ENCODE measurements at places on chromosomes 12 and 14. TPM values are rescaled to one million over a fixed set of nuclear protein-coding genes. Genes with fewer than 3 reads are reported as not detected.

- no peaks in the 10 kb centered on the region for H3K4me1 ChIP-seq
- H3K4me3 ChIP-seq, result no peak overlapping the region
- no peaks in the 10 kb centered on the region for H3K27me3 ChIP-seq
- H3K36me3 ChIP-seq, result no peaks in the 10 kb centered on the region
Observed at GRCh38 chr12:16324772-16325171, 22.7 kb upstream of the MGST1 start.

- no peak overlapping the region for H3K27ac ChIP-seq
- H3K4me1 ChIP-seq, result peaks cover 5% of the 10 kb centered on the region
- DNase-seq, result no peak
Observed at GRCh38 chr12:58487678-58488161, 432.6 kb downstream of the LRIG3 start.

GRCh38 chr14:104593710-104594136, 10.8 kb downstream of the TMEM179 start:
- no peaks in the 10 kb centered on the region for H3K27me3 ChIP-seq
- no peaks in the 10 kb centered on the region for H3K36me3 ChIP-seq
- DNase-seq, result no peak
- peaks cover 6% of the 10 kb centered on the region for H3K4me1 ChIP-seq
- H3K27ac ChIP-seq, result no peak overlapping the region

CAPZA3 gene
- not detected for total RNA-seq

CMKLR1 gene
- not detected for total RNA-seq

DNA sequence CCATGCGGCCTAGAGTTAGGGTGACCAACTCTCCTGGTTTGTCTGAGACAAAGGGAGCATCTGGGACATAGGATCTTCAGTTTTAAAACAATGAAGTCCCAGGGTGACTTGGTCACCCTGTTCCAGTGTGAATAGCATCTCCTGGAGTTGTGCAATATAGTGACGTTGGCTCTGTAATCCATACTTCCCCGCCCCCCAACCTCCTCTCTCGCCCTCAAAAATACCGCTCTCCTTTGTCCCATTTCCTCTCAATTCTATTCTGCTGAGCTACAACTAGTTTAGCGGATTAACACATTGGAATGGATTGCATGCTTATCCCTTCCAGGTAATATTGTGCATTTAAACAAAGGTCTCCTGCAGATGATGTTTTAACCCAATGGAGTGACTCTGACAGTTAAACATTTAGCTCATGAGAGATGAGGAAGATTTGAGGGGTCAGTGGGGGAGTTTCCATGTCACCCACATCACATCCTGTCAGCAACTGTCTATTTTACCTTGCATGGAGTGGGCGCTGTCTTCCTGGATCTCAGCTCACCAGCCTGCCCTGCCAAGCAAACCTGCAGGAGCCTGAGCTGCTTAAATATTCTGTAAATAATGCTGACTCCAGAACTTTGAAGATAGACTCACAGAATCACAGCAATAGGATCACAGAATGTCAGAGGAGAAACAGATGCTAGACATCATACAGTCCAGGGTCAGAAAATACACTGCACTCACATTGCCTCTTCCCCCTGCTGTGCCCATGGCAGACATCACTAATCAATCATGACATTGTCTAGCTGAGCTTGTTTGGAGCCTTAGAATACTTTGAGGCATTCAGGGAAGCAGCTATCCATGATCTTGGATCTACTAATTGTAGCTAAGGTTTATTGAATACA, 43.0 kb downstream of the MAP1LC3B2 start:
- no peaks in the 10 kb centered on the region for H3K36me3 ChIP-seq
- H3K27me3 ChIP-seq, result no peaks in the 10 kb centered on the region
- no peaks in the 10 kb centered on the region for H3K4me1 ChIP-seq

GRCh38 chr12:108679106-108679681, 45.5 kb upstream of the SELPLG start:
- no peaks in the 10 kb centered on the region for H3K36me3 ChIP-seq
- no peak overlapping the region for H3K4me3 ChIP-seq
- no peaks in the 10 kb centered on the region for H3K27me3 ChIP-seq
- no peak overlapping the region for H3K27ac ChIP-seq

- no peak for DNase-seq
- no peaks in the 10 kb centered on the region for H3K27me3 ChIP-seq
- H3K4me1 ChIP-seq, result no peaks in the 10 kb centered on the region
- H3K36me3 ChIP-seq, result no peaks in the 10 kb centered on the region
- H3K27ac ChIP-seq, result no peak overlapping the region
Observed at GRCh38 chr12:124411953-124412645, 117.2 kb downstream of the RFLNA start.

FAM181A gene
- total RNA-seq, result not detected

DNA sequence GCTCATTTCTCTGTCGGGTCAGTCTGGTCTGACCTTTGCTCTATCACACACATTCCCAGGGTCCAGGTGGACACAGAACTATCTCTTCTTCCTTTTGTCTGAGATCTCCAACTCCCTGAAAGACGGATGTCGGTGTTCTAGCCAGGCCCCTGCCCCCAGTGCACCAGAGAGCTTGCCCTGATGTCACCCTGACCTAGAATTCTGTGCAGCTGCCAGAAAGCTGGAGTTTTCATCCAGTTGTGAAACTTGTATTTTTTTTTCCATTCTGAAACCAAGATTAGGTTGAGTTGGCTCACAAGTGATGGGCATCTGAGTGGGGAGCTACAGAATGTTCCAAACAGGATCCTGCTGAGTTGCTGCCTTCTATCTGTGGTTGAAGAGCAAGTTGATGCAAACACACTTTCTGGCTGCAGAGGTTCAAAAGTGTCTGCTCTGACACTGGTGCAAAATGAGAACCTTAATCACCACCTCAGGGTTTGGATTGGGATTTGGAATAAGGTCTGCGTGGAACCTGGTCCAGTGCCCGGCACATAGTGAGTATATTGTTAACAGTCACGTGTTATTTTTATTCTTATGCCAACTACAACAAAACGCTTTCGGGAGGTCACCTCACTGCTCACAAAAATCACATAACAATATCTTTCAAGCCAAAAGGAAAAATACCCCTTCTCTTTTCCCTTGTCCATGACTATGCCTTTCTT, 211.5 kb downstream of the SLC15A4 start:
- no peaks in the 10 kb centered on the region for H3K36me3 ChIP-seq
- no peaks in the 10 kb centered on the region for H3K4me1 ChIP-seq
- no peak overlapping the region for H3K4me3 ChIP-seq
- no peak for DNase-seq
- H3K27ac ChIP-seq, result no peak overlapping the region
- no peaks in the 10 kb centered on the region for H3K27me3 ChIP-seq

GRCh38 chr14:94461526-94462218, 9.1 kb upstream of the SERPINA11 start:
- peaks cover 41% of the 10 kb centered on the region for H3K4me1 ChIP-seq
- peaks cover 33% of the 10 kb centered on the region for H3K36me3 ChIP-seq
- no peak overlapping the region for H3K4me3 ChIP-seq
- peak overlapping the region; percentile 43 for H3K27ac ChIP-seq

GRCh38 chr14:105582639-105583038, 56.3 kb downstream of the TMEM121 start:
- no peak overlapping the region for H3K4me3 ChIP-seq
- no peaks in the 10 kb centered on the region for H3K27me3 ChIP-seq
- H3K36me3 ChIP-seq, result no peaks in the 10 kb centered on the region

All from Karpas-422 (cell line).